Mesenteric fat pad (tissue), 1 donor: ENCODE measurements at places on chromosomes 1 and 21. TPM values are rescaled to one million over a fixed set of nuclear protein-coding genes. Genes with fewer than 3 reads are reported as not detected.
A peak's percentile ranks its signal among the peaks of the same experiment; 100 is the strongest.

- no peak for DNase-seq
Measured at GRCh38 chr21:23986214-23986613, 1621.1 kb downstream of the MRPL39 start.

- DNase-seq, result no peak
Measured at GRCh38 chr1:203619091-203619780, 7.4 kb upstream of the ATP2B4 start.

GRCh38 chr21:46425041-46425440, 33.6 kb upstream of the DIP2A start:
- DNase-seq, result no peak

DNA sequence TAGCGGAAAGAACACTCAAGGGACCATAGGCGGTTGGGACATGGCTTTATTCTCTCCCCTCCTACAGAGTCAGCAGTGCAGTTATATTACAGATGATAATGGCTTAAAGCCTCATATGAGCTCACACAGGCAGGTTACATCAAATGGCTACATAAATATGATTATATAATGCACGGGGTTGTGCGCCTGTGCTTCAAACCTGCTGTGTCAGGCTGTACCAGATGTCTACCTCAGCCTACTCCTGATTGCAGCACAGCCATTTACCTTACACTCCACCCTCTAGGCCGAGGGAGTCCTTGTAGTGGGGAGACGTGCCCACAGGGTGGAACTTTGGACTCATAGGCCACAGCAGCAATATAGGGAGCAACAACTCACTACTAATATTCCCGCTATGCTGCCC, 16.4 kb upstream of the TBX19 start:
- no peak for DNase-seq

DNA sequence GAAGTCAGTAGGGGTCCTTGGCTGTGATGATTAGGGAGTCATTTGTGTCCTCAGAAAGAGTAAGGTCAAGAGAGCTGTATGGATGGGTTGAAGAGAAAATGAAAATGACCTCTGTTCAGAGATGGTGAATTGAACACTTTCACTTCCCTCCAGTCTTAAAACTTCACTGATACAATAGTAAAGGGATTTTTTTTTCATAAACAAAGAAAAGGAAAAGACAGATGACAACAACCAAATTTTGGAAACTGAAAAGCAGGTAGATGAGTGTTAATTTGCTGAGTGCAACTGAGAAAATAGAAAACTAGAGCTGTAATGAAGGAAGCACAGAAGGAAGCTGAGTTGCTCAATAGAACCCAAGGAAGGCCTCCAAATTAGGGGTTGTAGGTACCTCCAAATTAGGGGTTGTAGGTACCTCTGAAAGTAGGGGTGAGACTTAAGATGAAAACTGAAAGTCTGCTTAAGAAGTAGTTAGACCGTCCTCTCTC, 14.8 kb upstream of the S1PR1 start:
- DNase-seq, result no peak

DNA sequence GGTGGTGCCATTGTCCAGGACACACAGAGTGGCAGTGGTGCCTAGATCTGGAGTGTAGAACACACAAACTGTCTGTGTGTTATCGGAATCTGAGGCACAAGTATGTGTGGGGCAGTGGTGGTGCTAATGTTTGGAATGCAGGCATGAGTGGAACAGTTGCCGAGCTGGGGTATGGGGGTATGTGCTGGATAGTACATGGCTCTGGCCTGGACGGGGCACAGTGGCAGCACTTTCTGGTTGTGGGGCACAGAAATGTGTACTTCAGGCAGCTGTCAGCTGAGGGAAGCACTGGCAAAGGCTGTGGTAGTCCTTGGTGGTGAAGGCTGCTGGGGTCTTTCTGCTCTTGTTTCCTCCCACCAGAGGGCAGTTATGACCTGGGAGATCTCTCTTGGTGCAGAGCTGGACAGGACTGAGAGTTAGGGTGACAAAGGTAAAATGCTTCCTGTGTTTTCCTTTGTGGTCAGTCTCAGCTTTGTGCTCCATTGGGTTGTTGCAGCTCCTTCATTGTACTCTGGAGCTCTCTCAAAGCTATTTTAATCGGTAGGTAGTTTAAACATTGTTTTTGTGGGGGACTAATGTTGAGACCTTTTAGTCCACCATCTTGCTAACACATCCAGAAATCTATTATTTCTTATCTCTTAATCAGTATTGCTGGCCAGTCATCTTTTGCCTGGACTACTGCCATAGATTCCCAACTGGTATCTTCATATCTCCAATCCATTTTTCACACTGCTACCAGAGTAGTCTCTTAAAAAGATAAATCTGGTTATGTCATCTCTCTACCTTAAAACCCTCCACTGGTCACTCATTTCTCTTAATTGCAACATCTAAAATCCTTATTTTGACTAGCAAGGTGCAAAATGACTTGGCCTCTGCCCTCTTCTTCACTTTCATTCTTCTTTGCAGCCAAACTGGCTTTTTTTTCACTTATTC, 83.9 kb upstream of the NBPF4 start:
- no peak for DNase-seq

GRCh38 chr1:247338723-247339275, 7.1 kb upstream of the ZNF496 start:
- no peak for DNase-seq

GRCh38 chr1:81197591-81197990, 603.1 kb upstream of the ADGRL2 start:
- DNase-seq, result no peak

- DNase-seq, result peak; percentile 60
Measured at GRCh38 chr1:53554592-53555305, 95.5 kb downstream of the DMRTB1 start.

DNA sequence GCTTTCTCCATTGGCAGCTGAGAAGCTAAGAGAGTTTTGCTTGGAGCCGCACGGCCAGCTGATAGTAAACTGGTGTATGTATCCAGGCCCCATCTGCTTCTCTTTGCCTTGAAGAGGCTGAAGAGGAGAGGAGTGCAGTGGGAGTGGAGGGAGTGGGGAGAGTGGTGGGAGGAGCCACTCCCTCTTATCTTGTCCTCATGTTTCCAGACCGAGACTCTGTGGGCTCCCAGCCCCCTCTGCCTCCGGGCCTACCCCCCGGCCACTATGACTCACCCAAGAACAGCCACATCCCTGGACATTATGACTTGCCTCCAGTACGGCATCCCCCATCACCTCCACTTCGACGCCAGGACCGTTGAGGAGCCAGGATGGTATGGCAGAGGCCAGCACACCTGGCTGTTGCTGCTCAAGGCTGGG, 6.0 kb upstream of the LRRC71 start:
- DNase-seq, result no peak

GRCh38 chr1:184499616-184500015, 112.8 kb downstream of the C1orf21 start:
- DNase-seq, result no peak

GRCh38 chr21:45249626-45250025, 38.1 kb downstream of the POFUT2 start:
- DNase-seq, result peak; percentile 62

DNA sequence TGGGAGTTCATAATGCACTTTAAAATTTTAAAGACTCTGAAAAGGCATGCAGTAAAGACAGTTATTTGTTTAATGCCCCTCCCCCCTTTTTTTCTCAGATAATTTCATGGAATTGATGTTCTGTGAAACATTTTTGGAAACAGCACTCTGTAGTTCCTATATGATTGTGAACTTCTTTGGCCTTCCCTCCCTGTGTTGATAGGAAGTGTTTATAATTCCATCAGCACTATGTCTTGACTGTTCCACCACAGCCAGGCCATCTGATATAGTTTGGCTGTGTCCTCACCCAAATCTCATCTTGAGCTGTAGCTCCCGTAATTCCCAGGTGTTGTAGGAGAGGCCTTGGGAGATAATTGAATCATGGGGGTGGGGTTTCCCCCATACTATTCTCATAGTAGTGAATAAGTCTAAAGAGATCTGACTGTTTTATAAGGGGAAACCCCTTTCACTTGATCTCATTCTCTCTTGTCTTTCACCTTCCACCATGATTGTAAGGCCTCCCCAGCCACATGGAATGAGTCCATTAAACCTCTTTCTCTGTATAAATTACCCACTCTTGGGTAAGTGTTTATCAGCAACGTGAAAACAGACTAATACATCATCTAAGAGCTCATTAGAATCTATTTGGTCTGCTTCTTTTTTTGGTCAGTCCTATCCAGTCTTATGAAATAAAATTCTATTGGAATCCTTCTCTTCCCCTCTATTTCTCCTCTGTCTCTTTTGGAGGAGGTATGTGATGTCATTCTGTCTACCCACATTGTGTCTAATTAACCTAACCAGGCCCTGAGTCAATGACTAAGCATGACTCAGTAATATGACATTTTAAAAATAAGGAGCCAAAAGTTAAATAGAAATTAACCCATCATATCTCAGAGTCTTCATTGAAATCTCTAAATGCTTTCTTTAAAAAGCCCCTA, 8.9 kb downstream of the CCDC185 start:
- DNase-seq, result no peak

DNA sequence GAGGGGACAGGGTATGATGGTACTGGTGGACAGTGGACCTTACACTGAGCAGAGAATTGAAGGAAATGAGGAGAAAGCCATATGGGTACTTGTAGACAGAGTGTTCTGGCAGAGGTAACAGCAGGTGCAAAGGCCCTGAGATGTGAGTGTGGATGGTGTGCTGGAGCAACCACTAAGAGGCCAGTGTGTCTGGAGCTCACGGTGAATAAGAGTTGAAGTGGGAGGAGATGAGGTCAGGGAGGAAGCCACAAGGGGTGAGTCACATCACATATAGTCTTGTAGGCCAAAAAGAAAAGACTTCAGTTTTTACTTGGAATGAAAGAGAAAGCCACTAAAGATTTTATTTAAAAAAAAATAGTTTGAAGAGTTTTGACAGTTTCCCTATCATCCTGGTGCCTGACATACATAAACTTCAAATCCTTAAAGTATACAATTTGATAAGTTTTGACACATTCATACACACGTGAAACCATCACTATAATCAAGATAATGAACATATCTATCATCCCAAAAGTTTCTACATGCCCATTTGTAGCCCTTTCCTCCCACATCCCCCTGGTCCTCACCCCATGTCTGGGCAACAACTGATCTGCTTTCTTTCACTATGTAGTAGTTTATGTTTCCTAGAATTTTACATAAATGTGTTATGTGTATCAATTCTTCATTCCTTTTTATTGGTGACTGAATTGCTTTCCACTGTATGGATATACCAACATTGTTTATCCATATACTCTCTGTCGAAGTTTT, 148.4 kb downstream of the GPATCH2 start:
- no peak for DNase-seq

- DNase-seq, result no peak
Measured at GRCh38 chr1:90707363-90707710, 9.8 kb downstream of the BARHL2 start.

GRCh38 chr1:154006136-154006535, 15.6 kb downstream of the RPS27 start:
- DNase-seq, result no peak

GRCh38 chr1:33501309-33501708, 28.9 kb downstream of the ZSCAN20 start:
- no peak for DNase-seq

- DNase-seq, result no peak
Measured at GRCh38 chr1:110056776-110057175, 13.7 kb downstream of the ALX3 start.

GRCh38 chr1:154775621-154776605, 94.2 kb downstream of the KCNN3 start:
- peak; percentile 68 for DNase-seq

- DNase-seq, result no peak
Measured at GRCh38 chr1:237794071-237794470, 96.7 kb downstream of the ZP4 start.

- no peak for DNase-seq
Measured at GRCh38 chr1:29145739-29146437, 22.2 kb upstream of the TMEM200B start.

- no peak for DNase-seq
Measured at GRCh38 chr1:19312782-19313635, 883 bp downstream of the SLC66A1 start.

DNA sequence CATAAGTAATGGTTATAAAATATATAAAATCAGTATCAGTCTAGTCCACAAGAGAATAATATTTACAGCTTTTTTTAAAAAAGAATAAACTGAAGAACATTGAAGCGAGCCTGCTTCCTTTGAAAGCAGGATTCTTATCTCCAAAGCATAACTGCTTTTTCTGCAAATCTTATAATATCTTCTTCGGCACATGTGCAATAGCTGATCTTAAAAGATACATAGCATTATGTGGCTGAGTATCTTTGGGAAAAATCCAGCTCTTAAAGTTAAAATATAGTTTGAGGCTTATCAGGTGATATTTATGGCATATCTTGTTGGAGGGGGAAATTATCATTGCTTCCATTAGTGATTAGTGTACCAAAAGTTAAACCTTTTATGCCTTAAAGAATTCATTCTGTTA, 523.9 kb upstream of the ADGRL4 start:
- no peak for DNase-seq

GRCh38 chr1:62732331-62732730, 44.1 kb upstream of the DOCK7 start:
- no peak for DNase-seq

GRCh38 chr1:110602466-110602865, 3.7 kb downstream of the KCNA2 start:
- DNase-seq, result no peak

DNA sequence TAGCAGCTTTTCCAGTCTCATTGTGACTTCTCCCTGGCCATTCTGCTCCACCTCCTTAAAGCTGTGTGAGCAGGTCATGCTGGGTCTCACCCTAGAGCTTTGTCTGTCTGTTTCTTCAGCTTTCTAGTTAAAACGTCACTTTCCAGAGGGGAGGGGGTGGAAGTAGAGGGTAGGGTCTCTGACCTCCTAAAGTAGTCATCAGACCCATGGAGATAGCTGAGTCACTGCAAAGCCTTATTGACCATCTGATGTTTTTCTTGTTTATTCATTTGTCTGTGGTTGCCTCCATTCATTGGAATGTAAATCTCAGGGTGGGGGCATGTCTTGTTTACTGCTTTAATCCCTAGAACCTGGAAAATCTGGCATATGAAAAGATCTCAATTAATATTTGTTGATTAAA, 52.7 kb downstream of the ELF3 start:
- no peak for DNase-seq

The C1orf226 gene
- total RNA-seq, result 1.6 TPM

The PLXNA2 gene
- total RNA-seq, result 49.0 TPM

The RCC1 gene
- 18.6 TPM for total RNA-seq

The WLS gene
- 43.0 TPM for total RNA-seq

The TM2D1 gene
- 34.9 TPM for total RNA-seq

The ERG gene
- 37.4 TPM for total RNA-seq
